ENCODE measurements at places on chromosomes 5 and 9.

DNA sequence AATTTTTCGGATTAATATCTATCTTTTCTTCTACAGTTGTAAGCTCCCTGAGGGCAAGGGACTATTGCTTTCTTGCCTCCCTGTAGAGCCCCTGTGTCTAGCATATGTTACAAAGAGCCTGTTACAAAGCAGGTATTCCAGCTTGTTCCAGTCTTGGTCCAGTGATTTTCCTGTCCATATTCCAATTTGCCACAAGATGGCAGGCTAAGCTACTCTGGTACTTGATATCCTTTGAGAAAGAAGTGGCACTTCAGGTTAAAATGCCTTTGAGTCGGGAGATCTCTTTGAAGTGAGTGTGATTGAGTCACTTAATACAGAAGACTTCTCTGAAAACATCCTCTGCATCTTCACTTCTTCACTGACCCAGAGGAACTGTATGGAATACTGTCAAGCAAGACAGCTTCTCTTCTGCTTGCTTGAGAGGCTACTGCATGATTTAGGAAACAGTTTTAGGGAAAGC, 24.5 kb downstream of the CAVIN4 start:
- DNase-seq = peak; percentile 50

- no peak for DNase-seq
Observed at GRCh38 chr5:3954199-3954598, 358.6 kb downstream of the IRX1 start.

- DNase-seq = no peak
Observed at GRCh38 chr5:146751781-146752401, 126.7 kb downstream of the PPP2R2B start.

- no peak for DNase-seq
Observed at GRCh38 chr5:179780362-179780761, 13.4 kb upstream of the LTC4S start.

GRCh38 chr5:93382188-93382825, 198.7 kb downstream of the NR2F1-AS1 start:
- no peak for DNase-seq

- peak; percentile 28 for DNase-seq
Observed at GRCh38 chr5:173753307-173754168, 134.6 kb upstream of the CPEB4 start.

All from fibroblast of upper back skin (primary cell).